ENCODE measurements at places on chromosomes 4 and X.

GRCh38 chr4:26141911-26142638 lies 178.7 kb upstream of the RBPJ start:
- DNase-seq: peak; percentile 77

DNA sequence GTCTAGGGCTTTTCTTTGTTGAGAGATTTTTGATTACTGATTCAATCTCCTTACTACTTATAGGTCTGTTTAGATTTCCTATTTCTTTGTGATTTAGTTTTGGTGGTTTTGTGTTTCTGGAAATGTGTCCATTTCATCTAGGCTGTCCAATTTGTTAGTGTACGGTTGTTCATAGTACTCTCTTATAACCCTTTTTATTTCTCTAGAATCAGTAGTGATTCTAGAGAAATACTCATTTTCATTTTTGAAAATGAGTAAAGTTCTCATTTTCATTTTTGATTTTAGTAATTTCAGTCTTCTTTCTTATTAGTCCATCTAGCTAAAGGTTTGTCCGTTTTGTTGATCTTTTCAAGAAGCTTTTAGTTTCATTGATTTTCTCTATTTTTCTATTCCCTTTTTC lies 7.5 kb downstream of the IL13RA1 start:
- DNase-seq: no peak

DNA sequence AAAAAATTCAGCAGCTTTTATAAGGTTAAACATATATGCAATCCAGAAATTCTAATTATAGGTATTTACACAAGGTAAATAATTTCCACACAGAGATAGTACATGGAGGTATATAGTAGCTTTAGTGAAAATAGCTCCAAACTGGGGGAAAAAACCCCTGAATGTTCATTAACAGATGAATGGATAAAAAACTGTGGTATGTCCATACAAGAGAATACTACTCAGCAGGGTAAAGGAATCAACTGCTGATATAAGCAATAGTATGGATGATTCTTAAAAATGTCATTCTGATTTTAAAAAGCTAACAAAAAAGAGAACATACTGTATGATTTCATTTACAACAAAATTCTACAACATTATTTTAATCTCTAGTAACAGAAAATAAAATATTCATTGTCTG lies 37.2 kb upstream of the FRMD7 start:
- no peak for DNase-seq

DNA sequence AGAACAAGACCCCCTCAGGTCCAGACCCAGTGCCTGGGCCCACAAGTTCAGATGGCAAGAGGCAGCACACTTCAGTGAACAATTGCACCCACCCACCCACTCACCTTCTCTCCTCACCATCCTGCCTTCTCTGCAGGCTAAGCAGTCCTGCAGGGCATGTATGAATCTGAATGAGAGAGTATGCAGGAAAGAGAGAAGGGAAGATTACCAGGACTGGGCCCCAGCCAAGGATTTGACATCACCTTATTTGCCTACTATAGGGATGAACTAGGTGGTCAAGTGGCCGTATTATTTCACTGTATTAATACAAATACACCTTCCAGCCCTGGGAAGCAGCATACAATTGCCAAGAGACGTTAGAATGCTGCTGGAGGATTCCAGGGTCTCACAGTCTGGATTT lies 2.1 kb upstream of the ZNF141 start:
- no peak for DNase-seq

Measured in NAMALWA (cell line).